ENCODE measurements at places on chromosomes 7 and 10.

GRCh38 chr10:90224791-90225566, 523.6 kb downstream of the KIF20B start:
- no peak for DNase-seq

DNA sequence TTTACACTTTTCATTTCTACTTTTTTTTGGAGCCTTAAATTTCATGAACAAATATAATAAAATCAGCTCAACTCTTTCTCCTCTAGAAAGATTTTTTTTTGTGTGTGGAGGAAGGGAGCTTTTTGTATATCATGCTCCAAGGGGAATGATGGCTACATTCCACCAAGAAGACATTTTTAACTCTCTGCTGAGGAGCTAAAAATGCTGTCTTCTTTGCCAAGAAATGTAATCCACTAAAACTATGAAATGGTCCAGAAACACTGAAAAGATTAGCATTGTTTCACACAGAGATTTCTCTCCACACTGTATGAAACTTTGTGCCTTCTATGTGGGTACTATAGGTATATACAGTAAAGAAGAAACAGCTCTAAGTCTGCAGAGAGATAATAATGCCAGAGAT, 74.1 kb upstream of the ANK3 start:
- no peak for DNase-seq

GRCh38 chr7:93927585-93927984, 6.0 kb downstream of the GNG11 start:
- no peak for DNase-seq

GRCh38 chr10:79293841-79294581, 53.3 kb upstream of the PPIF start:
- DNase-seq: no peak

- DNase-seq: no peak
Observed at GRCh38 chr10:77251297-77252013, 386.2 kb downstream of the KCNMA1 start.

- no peak for DNase-seq
Observed at GRCh38 chr7:117808341-117808757, 64.9 kb downstream of the CTTNBP2 start.

GRCh38 chr7:144866189-144866588, 30.3 kb upstream of the TPK1 start:
- no peak for DNase-seq

DNA sequence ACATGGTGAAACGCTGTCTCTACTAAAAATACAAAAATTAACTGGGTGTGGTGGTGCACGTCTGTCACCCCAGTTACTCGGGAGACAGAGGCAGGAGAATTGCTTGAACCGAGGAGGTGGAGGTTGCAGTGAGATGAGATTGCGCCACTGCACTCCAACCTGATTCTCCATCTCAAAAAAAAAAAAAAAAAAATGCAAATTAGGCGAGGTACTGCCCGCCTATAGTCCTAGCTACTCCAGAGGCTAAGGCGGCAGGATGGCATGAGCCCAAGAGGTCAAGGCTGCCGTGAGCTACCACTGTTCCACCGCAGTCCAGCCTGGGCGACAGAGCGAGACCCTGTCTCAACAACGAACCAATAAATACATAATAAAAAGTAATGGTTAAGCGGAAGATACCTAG, 1.1 kb upstream of the EIF4H start:
- DNase-seq: no peak

DNA sequence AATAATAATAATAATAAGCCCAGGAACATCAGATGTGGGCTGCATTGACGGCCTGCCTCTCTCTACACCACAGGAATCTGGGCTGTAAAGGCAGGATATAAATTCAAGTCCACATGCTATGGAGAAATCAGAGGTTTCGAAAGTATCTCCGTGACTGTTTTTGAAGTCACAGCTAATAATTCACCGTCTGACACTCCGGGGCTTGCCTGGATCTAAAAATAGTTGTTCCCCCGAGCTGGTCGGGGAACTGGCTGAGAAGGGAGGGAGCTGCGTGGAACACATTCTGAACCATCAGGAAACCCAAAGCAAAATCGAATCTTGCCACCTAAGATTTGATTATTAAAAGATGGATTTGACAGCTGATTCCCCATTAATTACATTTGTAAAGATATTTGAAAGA, 35.4 kb downstream of the KLF6 start:
- DNase-seq: no peak

- DNase-seq: no peak
Observed at GRCh38 chr7:29459589-29459988, 104.0 kb upstream of the PRR15 start.

DNA sequence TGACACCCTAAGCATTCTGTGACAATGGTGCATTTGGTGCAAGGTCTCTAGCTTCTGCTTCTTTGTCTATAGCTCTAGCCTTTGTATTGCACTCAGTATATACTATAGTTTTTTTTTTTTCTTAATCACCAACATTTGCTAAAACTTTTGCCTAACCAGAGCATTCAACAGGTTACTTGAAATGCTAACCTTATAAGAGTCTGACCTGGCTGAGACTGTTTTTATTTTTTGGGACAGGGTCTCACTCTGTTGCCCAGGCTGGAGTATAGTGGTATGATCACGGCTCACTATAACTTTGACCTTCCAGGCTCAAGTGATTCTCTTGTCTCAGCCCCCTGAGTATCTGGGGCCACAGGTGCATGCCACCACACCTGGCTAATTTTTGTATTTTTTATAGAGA, 92.4 kb downstream of the ZNF365 start:
- DNase-seq: no peak

- no peak for DNase-seq
Observed at GRCh38 chr10:100306861-100307260, 20.4 kb upstream of the BLOC1S2 start.

DNA sequence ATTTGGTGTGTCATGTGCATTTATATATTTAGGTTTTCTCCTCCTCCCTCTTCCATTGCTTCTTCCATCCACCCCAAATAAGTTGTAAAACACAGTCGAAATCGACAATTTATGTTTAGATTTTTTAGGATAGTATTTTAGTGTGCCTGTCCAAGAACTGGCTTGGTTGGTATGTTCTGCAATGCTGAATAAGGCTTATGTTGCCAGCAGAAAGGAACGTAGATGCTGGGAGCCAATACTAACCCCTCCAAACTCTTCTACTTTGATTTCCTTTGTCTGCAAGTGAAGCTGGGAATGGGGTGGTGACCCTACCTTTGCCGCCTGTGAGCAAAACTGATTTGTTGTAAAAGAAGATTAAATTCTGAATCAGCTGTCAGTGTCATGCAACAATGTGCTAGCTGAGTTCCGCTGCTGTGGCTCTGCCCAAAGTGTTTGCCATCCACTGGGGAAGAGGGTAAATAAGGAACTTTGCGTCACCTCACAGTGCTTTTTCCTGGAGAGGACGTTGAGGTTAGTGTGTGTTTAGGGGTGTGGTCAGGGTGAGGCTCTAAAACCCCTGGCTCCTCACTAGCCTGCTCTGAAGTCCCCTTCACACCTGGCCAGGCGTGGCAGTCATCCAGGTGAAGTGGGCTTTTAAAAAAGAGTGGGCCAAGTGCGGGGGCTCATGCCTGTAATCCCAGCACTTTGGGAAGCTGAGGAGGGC, 44.4 kb downstream of the TACC2 start:
- DNase-seq: no peak

DNA sequence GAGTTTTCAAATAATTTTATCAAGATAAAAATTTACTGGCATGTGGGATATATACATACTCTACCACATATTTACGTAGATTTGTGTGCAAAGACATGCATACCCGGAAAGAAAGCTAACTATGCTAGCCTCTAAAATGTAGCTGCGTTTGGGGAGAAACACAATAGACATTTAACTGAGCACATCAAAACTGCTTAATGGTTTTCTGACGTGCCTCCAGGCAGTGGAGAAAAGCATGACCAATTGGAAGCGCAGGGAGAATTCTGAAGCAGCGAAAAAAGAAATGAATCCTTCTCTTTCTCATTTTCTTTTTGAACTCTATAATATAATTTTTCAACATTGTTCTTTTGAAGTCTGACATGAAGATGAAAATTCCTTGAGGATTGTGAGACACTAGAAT, 60.3 kb upstream of the LYZL1 start:
- no peak for DNase-seq

DNA sequence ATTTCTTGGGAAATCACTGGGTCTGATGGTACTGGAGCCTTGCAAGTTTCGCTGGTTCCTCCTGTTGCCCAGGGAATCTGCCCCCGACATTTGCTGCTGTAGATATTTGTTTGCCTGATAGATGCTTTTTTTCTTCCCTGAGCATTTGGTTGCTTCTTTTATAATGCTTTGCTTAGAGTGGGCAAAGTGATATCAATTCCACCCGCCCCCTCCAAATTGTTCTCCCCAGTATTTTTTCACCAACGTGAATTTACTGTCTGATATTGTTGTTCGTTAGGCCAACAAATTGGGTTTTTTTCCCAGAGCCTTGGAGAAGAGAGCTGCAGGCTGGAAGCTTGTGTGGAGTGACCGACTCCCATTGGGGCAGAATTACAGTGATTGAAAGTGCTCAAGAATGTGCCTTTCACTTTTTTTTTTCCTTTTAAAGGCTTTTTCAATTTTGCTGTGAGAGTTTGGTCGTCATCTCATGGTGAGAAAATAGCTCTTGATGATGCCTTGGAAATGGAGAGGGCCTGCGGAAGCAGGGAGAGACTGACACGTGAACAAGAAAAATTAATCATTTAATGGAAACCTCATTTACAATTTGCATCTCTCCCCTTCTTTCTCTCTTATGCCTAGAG, 2.5 kb downstream of the GRK5 start:
- no peak for DNase-seq

GRCh38 chr10:79479283-79479909, 32.9 kb upstream of the EIF5AL1 start:
- DNase-seq: no peak

GRCh38 chr10:78260141-78260540, 226.5 kb downstream of the RPS24 start:
- DNase-seq: no peak

DNA sequence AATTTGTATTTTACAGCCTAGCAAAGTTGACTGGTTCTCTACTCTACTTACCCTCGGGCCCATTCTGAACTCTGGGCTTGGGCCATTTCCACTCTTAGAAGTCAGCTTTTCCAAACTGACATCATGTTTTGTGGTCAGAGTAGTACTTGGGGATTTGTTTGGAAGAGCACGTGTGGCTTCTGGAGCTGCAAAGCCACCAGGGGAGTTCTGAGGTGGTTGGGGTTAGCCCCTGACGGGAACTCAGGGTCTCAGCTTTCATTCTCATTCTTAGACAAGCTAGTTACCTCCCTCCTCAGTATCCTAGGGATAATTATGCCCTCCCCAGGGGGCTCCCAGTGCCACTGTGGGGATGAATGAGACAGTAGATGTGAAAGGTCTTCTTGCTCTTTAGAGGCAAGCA, 647.7 kb upstream of the GALNT17 start:
- DNase-seq: no peak

GRCh38 chr7:133556048-133556447, 303.2 kb downstream of the EXOC4 start:
- DNase-seq: no peak

DNA sequence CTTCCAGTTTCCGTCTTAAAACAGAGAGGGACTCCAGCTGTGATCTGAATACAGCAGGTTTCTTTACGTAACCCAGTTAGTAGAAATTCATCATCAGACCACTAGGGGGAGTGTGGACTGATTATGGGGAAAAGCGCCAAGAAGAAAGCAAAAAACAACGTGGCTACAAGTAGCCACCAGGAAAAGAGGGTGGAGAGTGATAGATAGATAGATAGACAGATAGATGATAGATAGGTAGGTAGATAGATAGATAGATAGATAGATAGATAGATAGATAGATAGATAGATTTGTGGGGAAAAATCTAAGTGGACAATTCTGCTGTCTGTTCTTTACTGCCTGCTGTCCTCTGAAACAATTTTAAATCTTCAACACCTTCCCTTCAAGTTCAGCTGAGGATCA, 12.7 kb upstream of the AKR1B10 start:
- DNase-seq: no peak

DNA sequence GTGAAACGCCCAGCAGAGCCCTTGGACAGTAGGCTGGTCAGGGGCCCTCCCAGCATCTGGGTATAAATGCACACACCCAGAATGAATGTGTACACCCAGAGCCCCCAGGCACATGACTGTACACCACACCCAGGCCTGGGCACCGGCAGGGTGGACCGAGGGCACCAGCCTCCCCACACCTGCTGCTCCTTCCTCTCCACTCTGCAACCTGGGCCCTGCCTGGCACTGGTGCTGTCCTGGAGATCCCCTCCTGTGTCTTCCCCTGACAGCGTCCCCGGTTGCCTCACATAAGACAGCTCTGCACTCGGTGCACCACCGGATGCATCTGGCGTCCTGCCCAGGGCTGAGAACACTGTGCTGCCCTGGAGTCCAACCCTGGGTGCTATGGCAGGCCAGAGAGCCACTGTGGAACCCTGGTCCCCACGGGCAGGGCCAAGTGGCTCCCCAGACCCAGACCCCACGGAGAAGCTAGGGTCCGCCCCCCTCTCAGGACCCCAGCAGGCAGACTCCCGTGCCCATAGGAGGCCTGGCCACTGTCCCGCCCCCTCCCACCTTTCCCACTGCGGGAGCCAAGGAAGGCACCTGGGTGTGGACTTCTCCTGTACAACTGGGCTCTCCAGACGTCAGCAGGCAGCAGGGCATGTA, 6.6 kb downstream of the RASGEF1A start:
- DNase-seq: no peak

GRCh38 chr7:19587291-19587690, 121.5 kb downstream of the POLR1F start:
- no peak for DNase-seq

- DNase-seq: no peak
Observed at GRCh38 chr7:46715579-46715978, 794.5 kb upstream of the IGFBP3 start.

GRCh38 chr7:47571331-47572093, 10.4 kb downstream of the TNS3 start:
- no peak for DNase-seq

GRCh38 chr7:134495546-134495945, 31.8 kb upstream of the AKR1B10 start:
- no peak for DNase-seq

- DNase-seq: no peak
Observed at GRCh38 chr10:58701405-58702135, 188.9 kb downstream of the BICC1 start.

DNA sequence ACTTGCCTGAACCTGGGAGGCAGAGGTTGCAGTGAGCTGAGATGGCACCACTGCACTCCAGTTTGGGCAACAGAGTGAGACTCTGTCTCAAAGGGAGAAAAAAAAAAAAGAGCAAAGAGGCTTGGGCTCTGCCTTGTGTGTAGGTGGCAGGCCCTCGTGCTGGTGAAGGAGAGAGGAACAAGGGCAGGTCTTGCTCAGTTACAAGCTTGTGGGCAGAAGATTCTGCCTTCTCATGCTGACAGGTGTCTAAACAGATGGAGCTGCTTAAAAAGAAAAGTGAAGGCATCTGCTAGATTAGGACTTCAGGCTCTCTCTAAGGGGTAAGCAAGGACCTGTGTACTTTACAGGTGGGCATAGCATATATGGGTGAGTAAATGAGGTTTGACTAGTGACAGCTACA, 65.5 kb upstream of the TRIM8 start:
- no peak for DNase-seq

- DNase-seq: no peak
Observed at GRCh38 chr7:1053002-1053411, 8.7 kb downstream of the GPR146 start.

GRCh38 chr7:155198901-155199845, 98.5 kb upstream of the INSIG1 start:
- DNase-seq: no peak

Data from stimulated activated CD4-positive, alpha-beta T cell treated with anti-CD3 and anti-CD28 coated beads, Interleukin-15, amount 100 ng/mL, for 1 hour (primary cell).